GM12891 (cell line): ENCODE measurements at places on chromosomes 5 and 9.
A peak's percentile ranks its signal among the peaks of the same experiment; 100 is the strongest.

DNA sequence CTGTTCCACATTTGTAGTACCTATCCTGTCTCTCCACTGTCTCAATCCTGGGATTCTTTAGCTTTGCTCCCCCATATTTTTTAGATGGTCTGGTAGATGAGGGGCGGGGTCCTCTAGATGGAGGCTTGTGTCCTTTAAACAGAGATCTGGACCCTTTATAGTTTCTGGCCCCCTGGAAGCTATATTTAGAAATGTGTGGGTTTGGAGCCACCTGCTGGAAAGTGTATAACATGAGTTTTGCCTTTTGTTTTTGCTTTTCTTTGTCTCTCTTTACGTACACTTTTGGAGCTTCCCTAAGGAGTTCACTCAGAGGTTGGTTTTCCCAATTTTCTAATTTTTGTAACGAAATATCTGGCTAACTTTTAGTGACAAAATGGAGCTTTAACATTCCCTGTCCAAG is 110.7 kb downstream of the CFAP95 start:
- no peak for DNase-seq

GRCh38 chr5:149228618-149229297 is 42.9 kb upstream of the AFAP1L1 start:
- no peak for DNase-seq

DNA sequence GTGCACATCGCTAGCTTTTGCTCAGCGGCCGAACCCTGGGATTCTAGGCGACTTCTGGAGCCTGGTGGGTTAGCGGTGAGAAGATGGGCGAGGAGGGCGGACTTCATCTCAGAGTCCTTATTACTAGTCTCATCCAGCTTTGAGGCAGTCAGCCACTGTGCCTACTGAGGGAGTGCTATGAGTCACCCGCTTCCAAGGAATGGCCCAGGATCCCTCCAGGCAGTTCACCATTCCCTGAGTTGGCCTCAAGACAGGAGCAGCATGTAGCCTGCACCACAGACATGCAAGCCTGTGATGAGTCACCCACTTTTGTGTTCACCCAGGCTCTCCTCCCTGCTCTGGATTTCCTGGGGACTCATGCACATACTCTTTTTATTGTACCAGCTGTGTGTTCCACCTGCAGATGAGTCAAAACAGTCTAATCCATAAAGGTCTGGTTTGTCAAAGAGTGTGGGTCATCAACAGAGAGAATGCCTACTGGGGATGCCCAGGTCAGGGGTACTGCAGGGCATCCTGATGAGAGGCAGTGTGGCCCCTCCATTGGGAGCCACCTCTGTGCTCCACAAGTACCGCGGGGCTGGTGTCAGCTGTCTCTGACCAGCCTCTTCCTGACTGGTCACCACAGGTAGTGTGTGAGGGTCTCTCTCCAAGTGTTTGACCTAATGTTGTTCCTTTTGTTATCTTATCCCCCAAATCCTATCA is 20.2 kb downstream of the SLC22A5 start:
- no peak for DNase-seq

GRCh38 chr5:147017621-147018020 is 139.1 kb upstream of the PPP2R2B start:
- no peak for DNase-seq

- peak; percentile 17 for DNase-seq
Observed at GRCh38 chr5:91162534-91163381, 220.4 kb downstream of the ARRDC3 start.

DNA sequence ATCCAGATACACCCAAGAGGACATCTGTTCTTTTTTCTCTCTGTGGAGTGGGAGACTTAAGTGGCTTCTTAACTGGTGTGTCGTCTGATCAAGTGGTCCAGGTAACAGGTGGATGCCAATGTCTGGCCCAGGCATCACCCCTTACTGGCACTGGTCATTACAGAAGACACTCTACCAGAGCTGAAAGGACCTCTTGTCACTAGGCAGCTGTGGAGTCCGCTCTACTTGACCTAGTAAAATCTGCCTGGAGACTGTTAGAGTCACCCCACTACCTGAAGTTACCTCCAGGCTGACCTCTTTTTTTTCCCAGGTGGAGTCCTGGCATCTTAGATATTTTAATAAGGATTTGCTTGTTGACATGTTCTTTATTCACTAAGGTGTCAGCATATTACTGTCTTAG is 22.5 kb downstream of the FXN start:
- DNase-seq = no peak

GRCh38 chr5:83450183-83450966 is 21.2 kb upstream of the VCAN start:
- DNase-seq = no peak

DNA sequence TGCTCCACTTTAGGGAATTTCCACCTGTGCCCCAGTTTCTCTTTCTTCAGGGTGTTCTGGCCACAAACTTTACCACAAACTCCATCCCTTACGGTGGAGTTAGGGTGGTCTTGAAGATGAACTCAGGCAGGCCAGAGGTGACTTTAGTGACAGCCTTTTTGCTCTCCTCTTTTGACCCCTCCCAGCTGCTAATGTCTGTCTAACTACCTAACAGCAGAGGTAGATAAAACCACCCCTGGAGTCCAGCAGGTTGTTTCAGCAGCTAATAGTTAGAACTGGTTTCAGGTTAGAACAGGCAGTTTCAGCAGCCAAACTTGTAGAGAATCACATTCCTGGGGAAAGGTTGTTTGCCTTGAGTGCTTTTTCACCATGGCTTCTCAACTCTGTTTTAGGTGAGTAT is 971.3 kb upstream of the CDH18 start:
- DNase-seq = no peak

DNA sequence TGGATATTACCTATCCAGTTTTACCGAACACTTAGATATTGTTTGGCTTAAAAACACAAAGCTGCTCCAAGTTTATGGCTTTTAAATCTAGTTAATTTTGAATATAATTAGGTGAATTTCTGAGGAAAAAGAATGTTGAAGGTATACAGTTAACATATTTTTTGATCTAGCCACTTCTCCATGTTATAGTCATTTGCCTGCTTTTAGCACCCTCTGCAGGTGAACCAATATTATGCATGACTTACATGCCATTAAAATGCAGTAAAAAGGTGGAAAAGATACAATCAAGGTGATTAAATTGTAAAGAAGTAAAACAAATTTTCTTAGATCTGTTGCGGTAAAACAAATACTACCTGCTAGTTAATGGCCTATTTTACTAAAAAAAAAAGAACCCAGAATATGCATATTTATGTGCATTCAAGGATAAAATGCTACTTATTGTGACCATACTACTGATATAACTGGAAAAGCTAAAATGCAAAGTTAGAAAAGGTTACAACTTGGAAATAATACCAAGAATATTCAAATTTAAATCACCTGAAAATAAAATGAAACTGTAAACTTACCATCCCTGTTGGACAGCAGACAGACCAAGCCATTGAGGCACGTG is 132.1 kb downstream of the AP3B1 start:
- no peak for DNase-seq

DNA sequence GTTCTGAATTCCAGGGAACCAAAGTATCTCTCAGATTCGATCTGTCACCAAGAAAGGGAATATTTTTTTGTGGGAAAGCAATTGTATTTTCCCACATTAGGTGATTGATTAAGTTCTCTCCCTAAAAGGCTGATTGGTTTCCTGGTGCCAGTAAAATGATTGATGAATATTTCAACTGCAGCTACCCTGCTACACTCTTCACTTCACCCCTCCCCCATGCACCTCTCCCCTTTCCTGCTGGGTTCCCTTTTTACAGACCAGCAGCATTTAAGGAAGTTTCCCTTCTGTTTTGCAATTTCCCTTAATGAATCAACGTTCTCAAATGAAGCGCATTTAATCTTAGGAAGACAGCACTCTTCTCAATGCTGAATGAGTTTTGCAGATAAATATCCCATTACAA is 13.1 kb downstream of the NR6A1 start:
- no peak for DNase-seq

GRCh38 chr5:142829801-142830220 is 59.6 kb downstream of the ARHGAP26 start:
- no peak for DNase-seq

- no peak for DNase-seq
Observed at GRCh38 chr9:136784249-136784996, 6.7 kb upstream of the TMEM141 start.

GRCh38 chr5:92553326-92553725 is 1027.7 kb downstream of the NR2F1-AS1 start:
- no peak for DNase-seq

DNA sequence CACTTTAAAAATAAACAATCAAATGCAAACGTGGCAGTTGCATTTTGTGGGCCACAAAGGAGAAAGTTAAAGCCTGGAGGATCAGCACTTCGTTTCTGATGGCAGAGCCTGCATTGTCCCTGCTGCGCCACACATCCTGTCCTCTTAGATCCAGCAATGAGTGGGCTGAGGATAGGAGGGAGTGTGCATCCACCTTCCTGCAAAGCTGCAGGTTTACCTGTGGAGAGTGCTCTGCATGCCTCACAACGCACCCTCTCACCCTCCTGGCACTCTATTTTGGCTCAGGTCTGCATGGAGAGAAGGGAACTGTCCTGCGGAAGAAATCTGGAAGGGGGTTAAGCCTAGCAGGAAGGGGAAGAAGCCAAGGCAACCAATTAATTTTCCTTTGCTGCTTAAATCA is 212.2 kb upstream of the SLC24A2 start:
- DNase-seq = no peak

- no peak for DNase-seq
Observed at GRCh38 chr9:134719331-134719730, 77.7 kb downstream of the COL5A1 start.

DNA sequence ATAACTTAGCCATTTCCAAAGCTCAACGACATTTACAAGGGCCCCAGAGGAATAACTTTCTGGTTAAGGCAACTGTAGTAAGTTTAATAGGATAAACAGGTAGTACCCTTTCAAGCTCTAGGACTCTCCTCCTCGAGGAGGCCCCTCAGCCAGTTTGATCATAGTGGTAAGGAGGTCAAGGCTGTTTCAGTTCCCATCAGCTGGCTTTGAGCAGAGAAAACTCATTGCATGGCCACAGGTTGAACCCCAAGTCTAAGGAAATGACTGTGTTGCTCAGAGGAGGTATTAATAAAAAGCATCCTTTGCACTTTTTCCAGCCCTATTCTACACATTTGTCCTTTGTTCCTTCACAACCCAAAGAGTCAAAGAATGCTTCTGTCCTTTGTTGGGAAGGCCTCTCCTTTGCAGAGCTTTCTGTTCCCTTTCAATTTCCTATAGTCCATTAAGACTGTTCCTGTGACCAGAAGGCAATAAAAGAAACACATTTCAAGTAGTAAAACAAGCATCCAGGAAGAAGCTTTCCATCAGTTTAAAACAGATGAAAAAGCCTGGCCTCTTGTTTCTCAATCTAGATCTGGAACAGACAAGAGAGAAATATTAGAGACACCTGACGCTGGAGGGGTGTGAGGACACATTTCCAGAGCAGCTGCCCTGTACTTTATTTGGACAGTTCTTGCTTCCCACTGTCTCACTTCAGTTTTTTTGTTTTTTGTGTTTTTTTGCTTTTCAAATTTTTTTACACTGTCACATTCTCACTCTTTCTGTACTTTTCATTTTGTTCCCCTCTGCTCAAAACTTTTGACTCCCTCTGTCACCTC is 54.1 kb downstream of the PRRC1 start:
- peak; percentile 48 for DNase-seq

DNA sequence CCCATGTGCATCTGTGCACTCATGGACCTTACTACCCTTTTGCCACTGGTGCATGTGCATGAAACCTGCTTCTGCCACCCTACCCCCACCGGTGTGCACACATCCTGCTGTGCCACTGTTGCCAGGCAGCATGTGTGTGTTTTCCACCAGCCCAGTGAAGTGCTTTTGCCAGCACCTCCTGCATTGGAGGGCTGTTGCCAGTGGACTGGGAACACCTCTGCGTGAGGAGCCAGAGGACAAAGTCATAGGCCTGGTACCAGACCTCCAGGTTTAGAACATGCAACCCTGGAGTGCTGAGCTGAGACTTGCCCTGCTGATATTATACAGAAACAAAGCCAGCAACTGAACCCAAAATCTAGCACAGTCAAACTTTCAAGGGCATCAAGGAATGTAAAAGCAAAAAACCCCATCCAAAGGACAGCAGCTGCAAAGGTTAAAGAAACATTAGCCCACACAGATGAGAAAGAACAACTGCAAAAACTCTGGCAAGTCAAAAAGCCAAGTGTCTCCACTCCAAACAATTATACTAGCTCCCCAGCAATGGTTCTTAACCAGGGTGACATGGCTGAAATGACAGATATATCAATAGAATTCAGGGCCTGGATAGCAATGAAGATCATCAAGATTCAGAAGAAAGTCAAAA is 70.6 kb upstream of the PTPN3 start:
- DNase-seq = no peak
